ENCODE measurements at places on chromosomes 1 and 21.

GRCh38 chr1:162062542-162063015 is 6.9 kb upstream of the NOS1AP start:
- DNase-seq = no peak

DNA sequence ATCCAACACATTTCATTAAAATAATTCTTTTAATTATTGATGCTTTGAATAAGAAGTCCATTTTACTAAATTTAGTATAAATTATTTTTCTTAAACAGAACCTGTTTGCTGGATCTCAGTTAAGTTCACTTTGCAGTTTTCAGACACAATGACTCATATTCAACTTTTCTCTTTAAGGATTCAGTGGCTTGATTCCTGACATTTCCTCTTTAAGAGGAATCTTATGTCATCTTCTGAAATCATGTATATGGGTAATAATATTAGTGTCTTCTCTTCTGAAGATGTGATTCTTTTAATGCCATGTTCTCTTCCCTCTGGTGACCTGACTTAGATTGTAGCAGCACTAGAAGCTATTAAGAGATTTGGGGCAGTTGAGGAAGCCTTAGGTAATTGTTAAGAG is 12.6 kb downstream of the CREG1 start:
- no peak for DNase-seq

DNA sequence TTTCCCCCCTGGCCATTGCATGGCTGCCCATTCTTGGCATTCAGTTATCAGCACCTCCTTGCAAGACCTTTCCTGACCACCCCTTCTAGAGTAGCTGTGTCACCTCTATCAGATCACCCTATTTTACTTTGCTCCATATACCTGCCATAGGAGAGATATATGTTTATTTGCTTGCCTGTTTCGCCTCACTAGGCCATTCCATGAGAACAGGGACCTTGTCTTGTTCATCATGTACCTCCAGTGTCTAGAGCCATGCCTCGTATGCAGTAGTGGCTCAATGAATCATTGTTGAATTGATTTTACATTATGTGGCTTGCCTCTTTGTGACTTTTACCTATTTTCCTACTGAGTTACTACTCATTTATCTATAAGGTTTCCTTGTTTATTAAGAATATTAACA is 26.4 kb upstream of the PADI2 start:
- no peak for DNase-seq

GRCh38 chr21:28018213-28018612 is 974.5 kb downstream of the LTN1 start:
- DNase-seq = no peak

DNA sequence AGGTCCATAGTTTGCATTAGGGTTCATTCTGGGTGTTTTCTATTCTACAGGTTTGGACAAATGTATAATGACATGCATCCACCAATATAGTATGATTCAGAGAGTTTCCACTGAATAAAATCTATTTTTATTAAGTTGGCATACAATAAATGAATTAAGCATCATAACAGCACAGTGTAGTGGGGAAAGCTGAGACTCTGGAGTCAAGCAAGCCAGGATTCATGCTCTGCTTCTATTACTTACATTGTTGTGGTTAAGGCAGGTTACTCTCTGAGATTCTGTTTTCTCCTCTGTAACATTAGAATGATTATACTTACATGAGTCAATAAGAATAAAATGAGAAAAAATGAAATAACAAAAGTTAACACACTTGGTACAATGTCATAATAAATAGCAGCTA is 131.3 kb downstream of the SLC30A10 start:
- DNase-seq = no peak

Measured in skeletal muscle cell (primary cell).